SK-N-MC (cell line): ENCODE measurements at places on chromosomes 6 and 20.

DNA sequence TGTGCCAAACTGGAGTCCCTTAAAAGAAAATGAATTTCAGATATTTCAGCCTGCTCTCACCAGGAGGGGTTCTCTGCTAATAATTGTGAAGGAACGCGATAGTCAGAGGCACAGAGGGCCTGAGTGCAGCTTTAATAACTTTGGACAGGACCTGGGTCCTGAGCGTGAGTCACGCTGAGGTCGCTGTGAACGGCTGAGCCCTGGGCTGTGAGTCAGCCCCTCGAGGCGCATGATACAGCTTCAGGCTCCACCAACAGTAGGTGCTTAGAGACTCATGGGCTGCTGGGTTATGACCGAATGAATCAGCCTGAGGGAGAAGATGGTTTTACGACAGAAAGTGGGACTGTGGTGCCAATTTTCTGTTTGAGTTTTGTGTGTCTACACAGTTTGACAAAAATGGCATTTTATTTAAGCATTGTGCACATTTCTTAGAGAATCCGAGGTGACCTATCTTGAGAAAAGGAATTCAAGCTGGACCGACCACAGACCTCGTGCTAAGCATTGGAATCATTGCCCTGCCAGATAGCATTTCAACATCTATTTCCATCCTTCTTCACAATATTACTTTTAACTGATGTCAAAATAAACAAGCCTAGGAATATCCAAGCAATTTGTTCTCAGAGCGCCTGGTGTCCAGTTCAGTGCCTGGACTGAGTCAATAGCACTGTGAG lies 183.0 kb downstream of the THBS2 start:
- DNase-seq, result no peak

DNA sequence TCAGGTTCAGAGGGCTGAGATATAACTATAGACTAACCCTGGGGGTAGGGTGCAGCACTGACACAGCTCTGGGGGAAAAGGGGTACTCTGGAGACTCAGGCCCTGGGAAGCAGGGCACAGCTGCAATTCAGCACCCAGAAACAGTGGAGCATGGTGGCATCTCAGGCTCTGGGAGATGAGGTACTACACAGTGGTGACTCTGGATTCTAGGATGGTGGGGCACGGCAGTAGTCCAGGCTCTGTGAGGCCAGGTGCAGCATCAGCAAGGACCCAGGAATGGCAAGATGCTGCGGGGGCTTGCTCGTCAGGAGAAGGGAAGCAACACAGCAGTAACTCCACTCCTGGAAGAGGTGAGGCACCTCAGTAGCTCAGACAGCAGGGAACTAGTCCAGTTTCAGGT lies 271.5 kb upstream of the MOCS1 start:
- DNase-seq, result no peak

DNA sequence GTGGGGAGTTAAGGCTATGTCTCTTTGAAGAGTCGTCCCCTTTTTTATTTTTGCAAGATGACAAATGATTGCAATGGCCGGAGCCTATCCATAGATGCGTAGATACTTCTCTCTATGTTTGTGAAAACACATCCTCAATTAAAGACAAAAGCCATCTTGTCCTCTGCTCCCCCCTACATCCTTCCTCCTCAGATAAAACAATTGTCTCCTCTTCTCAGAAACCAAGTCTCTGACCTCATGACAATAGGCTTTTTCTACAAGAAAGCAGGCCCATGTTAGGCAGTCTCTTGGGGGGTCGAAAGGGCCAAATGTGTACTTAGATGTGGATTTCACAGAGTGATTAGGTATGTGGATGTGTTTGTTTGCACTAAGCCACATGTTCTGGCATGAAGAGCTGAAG lies 51.1 kb upstream of the SSTR4 start:
- DNase-seq, result no peak

GRCh38 chr20:32973077-32973717 lies 31.0 kb downstream of the SUN5 start:
- DNase-seq, result no peak

DNA sequence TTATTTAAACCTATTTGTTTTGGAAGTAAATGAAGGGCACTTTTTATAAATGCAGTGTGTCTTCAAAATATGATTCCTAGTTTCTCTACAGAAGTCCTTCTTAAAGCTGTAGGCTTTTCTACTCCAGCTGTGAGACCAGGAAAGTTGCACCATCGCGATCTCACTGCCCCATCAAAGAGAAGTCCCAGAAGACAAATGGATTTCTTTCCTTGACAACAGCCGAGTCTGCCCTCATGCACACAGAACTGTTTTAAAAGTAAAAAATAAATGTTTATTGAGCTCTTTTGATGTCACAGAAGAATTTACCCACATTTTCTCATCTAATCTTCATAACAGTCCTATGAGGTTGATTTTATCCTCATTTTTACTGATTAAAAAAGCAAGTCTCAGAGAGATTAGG lies 324.4 kb upstream of the NT5E start:
- no peak for DNase-seq

DNA sequence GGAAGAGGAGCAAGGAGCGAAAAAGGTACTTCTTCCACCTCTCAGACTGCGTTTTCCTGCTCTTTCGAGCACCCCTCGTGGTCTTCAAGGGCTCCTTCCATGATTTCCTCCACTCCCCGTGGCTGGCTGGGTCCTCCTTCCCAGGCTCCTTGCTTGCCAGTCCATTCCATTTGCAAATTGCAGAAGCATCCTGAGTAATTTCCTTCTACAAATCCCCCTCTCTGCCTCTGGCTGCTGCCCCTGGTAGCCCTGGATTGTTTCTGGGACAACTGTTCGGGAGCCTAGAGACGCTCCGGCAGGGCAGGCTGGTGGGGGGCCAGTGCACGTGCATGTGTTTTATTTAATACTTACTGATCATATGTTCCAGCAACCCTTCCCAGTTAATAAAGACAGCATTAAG lies 173.1 kb downstream of the ZMYND8 start:
- no peak for DNase-seq

DNA sequence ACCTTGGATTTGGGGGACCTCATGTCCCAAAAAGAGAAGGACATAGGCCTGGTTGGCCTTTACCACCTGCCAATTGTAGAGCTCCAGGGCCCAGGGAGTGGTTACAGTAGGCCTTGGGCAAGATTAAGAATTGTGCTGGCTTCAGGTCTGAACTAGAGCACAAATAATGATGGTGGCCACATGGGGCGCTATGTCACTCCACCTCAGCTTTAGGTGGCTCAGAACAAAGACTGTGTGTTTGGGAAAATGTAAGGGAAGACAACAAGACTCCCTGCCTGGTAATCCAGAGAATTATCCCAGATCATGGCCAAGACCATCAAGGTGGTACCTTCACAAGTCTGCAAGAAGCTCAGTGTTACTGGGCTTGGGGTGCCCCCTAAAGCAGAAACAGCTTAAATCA lies 224.9 kb upstream of the OPRM1 start:
- no peak for DNase-seq

DNA sequence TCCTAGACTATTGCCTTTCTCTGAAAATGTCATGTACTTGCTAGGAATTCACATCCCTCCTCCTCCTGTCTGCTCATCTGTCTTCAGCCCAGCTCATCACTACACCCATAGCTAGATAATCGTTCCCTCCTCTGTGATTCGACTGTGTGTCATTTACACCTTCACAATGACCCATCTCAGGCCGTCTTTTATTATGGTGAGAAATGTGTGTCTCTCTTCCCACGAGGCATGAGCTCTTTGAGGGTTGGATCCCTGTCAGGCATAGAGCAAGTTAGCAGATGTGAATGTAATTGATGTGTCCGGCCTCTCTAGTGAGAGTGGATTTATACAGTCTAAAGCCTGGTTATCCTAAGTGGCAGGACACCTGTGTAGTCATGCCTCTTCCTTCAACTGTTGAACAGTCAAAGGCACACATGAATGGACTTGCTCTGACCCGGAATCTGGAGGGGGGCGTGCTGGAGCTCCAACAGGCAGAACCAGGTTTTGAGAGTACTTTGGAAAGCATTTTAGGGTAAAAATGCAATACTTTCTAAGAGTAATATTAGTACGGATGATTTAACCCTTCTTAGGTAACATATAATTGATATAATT lies 182.1 kb downstream of the UTRN start:
- DNase-seq, result no peak

- no peak for DNase-seq
These were observed 176.9 kb upstream of the PRND start for GRCh38 chr20:4544765-4545164.

DNA sequence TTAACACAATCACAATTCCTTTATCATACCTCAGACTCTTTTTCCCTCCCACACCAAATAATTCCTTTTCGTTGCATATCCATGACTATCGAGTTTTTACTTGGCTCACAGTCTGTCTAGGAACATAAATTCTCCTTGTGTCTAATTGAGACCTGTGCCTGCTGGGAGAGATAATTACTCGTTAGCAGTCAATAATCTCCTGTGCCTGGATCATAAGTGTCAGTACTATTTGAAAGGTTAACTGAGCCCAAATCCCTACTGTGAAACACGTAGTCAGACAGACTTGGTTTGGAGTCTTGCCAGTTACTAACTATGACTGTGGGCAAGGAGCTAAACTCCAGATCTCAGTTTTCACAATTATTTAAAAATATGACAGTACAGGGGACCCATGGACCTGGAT lies 5.7 kb upstream of the CTNNBL1 start:
- DNase-seq, result no peak

DNA sequence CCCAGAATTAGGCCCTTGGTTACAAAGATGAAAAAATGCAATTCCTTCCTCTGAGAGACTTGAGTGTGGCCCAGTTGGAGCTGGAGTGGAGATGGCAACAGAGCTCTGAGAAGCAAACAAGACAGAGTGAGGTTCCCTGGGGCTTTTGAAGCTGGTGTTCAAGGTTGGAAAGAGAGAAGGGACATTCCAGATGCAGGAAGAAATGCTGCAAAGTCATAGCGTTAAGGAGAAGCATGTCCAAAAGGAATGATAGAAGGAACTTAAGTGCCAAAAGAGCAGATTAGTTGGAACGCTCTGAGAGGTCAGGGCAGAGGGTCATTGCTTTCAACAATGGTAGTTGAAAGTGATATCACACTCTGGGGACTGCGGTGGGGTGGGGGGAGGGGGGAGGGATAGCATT lies 251.8 kb downstream of the TBC1D7 start:
- no peak for DNase-seq

- no peak for DNase-seq
These were observed 37.1 kb upstream of the FILIP1 start for GRCh38 chr6:75530696-75531095.

DNA sequence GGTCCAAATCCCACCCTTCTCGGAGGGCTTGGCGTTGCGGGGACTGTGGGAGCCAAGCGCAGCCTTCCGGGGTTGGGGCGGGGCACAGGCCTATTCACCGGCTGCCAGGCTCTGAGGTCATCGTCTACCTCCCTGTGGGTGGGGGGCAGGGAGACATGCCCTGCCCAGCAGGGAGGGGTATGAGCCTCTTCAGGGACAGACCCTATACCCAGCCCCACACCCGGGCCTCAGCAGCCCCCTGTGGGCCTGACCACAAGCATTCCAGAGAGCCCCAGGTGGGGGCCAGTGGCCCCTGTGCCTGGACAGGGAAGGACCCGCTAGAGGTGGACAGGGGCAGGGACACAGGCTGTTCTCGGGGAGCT lies 11.6 kb downstream of the LAMA5 start:
- no peak for DNase-seq

GRCh38 chr20:56579301-56579710 lies 46.3 kb downstream of the FAM209B start:
- no peak for DNase-seq

DNA sequence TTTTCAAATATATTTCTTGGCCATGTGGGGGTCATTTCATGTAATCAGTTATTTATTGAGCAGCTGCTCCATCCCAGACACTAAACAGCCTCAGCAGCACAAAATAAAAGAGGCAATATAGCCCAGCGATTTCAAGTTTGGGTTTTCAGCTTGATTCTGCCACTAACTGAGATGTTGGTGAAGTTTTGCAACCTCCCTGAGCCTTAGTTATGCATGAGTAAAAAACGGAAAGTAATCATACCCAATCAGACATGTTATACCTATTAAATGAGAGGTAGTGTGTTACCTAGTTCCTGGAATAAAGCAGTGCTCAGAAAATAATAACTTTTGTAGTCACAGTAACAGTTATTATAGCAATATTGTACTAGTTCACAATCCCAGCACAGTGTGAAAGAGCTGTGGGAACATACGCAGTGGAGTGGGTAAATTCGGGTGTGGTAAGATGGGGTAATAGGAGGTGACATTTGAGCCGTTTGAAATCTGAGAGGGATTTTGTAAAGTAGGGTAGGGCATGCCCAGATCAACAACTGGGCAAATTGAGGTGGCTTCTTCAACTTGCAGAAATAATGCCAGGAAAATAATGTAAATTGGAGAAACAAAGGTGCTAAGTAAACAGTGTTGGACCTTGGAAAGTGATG lies 1.5 kb downstream of the SLC9A8 start:
- DNase-seq, result no peak
